Activated CD4-positive, alpha-beta T cell treated with anti-CD3 and anti-CD28 coated beads, Interleukin-2, amount 50 U/mL, for 4 hours (primary cell): ENCODE measurements at places on chromosomes 6 and 20.

DNA sequence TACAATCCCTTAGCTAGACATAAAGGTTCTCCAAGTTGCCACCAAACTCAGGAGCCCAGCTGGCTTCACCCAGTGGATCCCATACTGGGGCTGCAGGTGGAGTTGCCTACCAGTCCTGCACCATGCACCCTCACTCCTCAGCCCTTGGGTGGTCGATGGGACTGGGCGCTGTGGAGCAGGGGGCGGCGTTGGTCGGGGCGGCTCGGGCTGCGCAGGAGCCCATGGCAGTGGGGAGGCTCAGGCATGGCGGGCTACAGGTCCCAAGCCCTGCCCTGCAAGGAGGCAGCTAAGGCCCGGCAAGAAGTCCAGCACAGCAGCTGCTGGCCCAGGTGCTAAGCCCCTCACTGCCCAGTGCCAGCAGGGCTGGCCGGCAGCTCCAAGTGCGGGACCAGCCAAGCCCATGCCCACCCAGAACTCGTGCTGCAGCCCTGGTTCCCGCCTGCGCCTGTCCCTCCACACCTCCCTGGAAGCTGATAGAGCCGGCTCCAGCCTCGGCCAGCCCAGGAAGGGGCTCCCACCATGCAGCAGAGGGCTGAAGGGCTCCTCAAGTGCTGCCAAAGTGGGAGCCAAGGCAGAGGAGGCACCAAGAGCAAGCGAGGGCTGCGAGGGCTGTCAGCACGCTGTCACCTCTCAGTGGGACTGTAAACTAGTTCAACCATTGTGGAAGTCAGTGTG is 912.1 kb downstream of the PHF3 start:
- no peak for DNase-seq

GRCh38 chr6:160124007-160124406 is 2.4 kb downstream of the SLC22A1 start:
- DNase-seq, result no peak

GRCh38 chr6:90025523-90026061 is 131.3 kb downstream of the GJA10 start:
- peak; percentile 35 for DNase-seq

DNA sequence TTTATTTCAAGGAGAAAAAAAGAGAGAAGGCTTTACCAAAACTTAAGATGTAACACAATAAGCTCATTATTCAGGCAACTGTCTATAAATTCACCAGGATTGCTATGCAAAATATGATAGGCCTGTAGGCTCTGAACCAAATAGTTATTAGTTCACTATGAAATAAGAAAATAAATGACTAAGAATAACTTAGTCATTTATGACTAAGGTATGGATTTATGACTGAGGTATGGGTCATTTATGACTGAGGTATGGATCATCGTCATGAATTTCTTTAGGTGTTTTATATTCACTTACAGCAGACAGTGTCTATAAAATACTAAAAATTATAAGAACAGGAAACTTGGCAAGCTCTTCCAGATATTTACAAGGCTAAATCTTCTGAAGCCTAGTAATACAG is 52.1 kb upstream of the SNX9 start:
- no peak for DNase-seq

GRCh38 chr6:5754904-5755303 is 251.8 kb downstream of the NRN1 start:
- DNase-seq, result no peak

- no peak for DNase-seq
These were observed 93.7 kb upstream of the C6orf118 start for GRCh38 chr6:165403006-165403595.

- no peak for DNase-seq
These were observed 353.1 kb downstream of the MAFB start for GRCh38 chr20:40335901-40336351.

DNA sequence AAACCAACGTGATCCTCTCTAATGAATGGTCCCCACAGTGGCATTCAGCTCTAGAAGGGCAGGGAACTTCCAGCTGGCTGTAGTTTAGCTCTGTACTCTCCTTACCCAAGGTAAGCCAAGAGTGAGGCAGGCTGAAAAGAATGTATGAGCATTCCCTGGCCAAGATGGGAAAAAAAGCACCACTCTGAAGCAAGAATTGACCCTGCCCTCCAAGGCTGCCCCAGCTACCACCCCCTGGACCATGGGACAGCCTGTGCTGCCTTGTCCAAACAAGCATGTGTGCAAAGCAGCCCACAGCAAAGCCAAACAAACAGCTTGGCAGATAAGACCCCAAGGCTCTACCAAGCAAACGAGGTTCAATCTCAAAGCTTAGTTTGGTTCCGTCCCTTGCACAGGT is 73.9 kb downstream of the GFOD1 start:
- DNase-seq, result no peak

DNA sequence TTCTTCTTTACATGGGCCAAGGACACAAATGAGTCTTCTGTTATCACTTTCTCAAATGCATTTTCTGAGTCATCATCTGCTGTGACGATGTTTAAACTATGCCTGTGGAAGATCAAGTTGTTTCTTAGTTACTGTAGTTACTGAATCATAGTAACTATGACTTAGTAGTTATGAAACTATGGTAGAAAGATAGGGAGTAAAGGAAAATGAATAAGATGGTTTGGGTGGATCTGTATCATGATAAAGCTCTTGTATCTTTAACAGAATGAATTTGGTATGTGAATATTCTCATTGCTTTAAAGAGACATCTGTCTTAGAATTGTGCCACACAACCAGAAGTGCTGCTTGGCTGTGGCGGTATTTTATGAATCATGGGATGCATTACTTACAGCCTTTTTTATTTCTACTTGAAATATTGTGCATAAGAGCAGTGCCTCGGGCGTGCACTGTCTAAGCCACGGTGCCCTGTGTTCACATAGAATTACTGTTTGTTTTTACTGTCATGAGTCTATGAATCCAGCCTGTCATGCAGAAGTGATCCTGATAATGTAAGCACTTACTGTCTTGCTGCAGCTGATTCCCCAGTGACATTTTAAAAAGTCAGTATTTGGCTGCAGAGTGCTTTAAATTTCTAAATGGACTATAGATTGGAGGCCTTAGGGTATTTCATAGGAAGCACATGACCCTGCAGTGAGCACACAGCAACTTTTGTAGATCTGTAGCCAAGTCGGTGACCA is 215.2 kb downstream of the TMEM242 start:
- DNase-seq, result no peak

DNA sequence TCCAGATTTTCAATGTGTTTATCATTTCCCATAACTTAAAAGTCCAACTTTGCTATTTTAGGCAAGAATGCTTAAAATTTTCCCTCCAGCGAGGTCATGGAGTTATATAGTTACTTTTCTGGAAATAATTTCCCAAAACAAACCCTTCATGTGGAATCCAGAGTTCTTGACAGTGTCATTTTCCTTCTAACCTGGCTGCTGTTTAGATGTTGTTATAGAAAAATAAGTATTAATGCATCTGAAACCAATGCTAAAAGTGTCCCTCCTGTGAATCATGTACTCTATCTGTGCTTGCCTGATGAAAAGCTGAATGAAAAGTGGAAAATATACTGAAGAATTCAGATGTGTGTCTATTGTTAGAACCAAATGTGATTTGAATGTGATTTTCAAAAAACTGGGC is 245.3 kb upstream of the HSF2 start:
- DNase-seq, result no peak
